Endothelial cell (in vitro differentiated cells): ENCODE measurements at places on chromosomes 12 and 14.

- DNase-seq = no peak
Observed at GRCh38 chr14:51002406-51002999, 58.2 kb upstream of the PYGL start.

- DNase-seq = peak; percentile 73
Observed at GRCh38 chr14:78448164-78449094, 278.3 kb downstream of the NRXN3 start.

DNA sequence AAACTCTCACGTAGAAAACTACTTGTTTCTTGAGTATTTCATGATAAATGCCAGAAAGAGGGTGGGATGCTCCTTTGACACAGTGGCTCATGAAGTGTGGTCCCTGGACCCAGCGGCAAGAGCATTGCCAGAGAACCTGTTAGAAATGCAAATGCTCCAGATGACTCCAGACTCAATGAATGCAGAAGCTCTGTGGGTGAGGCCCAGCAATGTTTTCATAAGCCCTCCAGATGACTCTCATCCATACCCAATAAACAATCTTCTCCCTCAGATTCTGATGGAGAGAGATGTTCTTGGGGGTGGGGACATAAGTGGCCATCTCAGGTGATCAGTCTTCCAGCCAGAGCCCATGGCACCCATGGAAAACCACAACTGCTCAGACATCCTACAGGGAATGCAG lies 88.9 kb downstream of the SMOC1 start:
- DNase-seq = no peak

DNA sequence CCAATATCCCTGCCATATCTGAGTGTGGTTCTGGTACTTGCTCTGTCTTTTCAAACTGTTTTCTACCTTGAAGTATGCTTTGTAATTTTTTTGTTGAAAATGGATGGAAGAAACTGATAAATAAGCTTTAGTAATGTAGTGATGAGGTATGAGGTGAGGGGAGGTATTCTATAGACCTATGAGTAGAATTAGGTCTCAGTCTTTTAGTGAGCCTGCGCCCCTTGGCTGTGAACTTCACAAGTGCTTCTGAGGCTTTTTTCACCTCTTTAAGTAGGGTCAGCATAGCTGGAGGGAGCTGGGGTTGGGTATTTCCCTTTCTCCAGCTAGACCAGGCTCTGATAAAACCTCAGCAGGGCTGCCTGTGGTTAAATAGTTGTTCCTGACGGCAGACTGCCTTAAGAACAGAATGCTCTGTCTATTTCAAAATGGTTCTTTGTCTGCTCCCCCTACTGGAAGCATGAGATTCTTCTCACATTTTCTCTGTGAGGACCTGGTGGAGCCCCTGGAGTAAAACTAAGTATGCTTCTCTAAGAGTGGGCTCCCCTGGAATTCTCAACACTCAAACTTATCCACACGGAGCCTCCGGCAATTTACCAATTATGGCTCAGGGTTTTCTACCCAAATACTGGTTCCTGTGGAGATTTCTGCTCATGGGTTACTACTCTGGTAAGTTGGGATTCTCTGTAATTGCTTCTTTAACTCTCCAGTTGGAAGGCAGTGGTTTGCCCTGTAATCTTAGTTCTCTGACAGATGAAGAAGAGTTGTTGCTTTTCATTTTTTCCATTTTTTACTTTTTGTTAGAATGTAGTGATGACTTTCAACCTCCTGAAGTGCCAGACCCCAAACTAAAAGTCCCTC lies 13.1 kb downstream of the KRT5 start:
- no peak for DNase-seq

- DNase-seq = no peak
Observed at GRCh38 chr12:10289005-10289754, 18.5 kb upstream of the KLRD1 start.

- DNase-seq = no peak
Observed at GRCh38 chr14:96956464-96957239, 159.5 kb downstream of the VRK1 start.

GRCh38 chr14:89266754-89267153 lies 150.3 kb downstream of the FOXN3 start:
- DNase-seq = no peak

- DNase-seq = no peak
Observed at GRCh38 chr12:57171668-57172067, 24.2 kb upstream of the LRP1-AS start.

GRCh38 chr12:18990856-18991255 lies 138.7 kb upstream of the PLEKHA5 start:
- no peak for DNase-seq

DNA sequence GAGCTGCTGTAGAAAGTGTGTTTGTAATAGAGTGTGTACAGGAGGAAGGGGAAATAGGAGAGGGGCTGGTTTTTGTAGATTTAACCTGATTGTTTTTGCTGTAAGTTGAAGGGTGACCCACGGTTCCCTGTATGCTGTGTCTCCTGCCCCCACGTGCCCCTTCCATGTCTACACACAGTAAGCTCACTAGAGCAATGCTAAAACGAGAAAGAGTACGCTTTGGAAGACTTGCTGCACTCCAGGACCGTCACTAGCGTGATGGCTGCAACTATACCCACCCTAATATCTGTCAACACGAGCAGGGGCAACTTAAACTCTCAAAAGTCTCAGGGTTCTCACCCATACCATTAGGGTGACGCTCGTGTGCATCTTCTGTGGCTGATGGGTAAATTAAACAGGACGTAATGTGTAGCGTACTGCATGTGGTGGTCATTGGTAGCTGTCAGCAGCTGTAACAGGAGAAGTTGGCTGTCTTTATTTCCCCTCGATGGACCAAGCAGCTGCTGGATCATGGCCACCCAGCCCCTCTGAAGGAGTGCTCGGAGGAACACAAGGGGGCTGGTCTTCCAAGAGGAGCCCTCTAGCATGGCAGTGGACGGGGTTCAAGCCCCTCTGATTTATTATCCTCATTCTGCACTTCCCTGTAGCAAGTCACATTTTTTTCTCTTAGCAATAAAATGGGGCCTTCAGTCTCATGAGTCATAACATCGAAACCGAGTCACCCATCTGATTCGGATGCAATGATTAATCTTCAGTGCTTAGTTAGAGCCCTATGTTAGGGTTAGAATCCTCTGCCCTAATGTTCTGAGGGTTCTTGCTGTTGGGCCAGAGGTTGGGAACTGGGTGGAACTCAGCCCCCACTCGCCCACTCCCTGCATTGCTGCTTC lies 14.0 kb downstream of the CCND2 start:
- DNase-seq = no peak

DNA sequence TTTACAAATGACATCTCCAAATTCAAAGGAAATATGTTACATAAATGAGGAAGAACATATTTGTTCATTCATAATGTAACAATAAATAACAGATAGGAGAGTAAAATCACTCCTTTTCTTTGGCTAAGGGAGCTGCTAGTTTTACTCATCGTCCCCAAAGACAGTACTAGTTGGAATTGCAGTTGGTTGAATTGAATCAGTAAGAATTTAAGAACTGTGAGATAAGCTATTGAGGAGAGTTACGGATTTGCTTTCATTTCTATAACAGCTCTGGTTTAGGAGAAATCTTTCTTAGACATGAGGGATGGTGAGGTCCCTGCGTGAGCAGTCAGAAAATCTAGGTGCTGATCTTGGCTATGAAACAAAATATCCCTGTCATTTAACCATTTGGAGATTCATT lies 402.8 kb downstream of the AEBP2 start:
- DNase-seq = no peak

GRCh38 chr12:13539051-13539450 lies 342.5 kb downstream of the EMP1 start:
- DNase-seq = no peak

DNA sequence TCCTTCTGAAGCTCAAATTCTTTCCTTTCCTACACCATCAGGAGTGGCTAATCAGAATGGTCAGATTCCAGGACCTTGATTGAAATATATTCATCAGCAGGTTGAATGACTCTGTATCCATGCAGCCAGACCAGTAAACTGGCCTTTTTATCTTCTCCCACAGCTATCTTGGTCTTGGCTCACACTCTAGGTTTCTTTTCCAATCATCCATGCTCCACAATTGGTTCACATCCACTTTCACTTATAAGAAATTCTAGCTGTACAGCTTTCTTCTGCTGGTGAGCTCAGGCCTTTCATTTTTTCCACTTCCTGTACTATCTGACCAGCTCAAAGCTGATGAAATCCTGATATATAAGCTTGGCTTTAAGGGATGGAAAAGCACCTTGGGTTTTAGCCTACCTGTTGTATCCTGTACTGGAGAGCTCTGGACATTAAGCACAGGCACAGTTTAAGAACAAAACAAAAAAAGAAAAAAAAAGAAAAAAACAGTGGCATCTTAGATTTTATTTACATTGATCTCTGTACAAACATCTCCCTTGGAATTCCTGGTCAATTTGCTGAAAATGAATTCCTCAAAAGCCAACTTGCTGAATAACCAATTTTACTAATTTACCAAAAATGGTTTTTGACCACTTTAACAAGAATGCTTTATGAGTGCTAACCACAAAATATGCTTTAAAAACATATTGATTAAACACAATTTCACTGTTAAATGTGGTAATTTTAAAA lies 91.6 kb upstream of the PAWR start:
- DNase-seq = no peak

GRCh38 chr14:95250140-95250769 lies 69.5 kb downstream of the CLMN start:
- no peak for DNase-seq

DNA sequence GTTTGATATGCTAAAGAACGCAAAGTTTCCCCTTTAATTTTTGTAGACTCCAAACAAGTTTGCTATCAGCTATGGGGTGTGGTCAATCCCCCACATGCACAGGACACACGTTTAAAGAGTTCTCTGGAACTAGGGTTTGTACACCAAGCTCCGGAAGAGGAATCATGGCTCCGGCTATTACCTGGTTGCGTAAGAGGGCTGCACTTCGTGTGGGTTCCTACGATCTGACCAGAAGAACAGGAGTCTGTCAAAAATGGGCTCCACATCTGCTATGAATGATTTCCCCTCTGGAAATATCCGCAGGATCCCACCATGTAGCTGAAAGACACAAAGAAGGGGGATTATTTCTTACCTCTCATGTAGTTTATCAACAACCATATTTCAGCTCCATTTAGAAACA lies 22.0 kb downstream of the EGLN3 start:
- DNase-seq = no peak

DNA sequence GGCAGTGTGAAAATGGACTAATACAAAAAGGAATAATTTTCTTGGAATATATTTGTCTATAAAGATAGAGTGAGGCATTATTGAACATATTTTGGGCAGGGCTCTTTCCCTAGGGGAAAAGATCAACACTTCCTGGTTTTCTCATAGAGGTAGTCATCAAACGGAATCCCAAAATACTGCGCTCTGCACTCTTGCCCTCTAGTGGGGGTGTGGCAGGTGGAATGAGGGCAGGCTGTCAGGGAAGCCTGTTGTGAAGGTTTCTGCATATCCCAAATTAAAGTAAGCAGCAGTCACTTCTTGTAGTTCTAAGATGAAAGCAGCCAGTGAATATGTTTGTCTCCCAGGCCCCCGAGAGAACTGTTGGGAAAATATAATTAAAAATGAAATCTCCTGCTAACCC lies 666.8 kb upstream of the TMEM132C start:
- no peak for DNase-seq

DNA sequence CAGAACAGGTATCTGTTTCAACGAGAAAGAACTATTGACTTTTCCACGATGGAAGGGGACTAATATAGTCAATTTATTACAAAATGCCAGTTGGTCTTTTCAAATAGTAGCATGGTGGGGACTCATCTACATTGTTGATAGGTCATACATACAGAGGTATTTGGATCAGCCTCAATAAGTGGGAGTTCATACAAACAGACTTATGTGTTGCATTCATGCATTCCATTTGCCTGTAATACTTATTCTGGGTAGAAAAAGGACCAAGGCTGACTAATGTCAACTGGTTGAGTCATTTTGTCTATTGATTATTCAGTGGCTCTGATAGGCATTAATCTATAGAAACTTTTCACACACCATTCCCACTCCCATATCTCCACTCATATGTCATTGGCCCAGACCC lies 41.5 kb upstream of the GLIPR1 start:
- DNase-seq = no peak

GRCh38 chr12:47192051-47192450 lies 112.3 kb upstream of the AMIGO2 start:
- no peak for DNase-seq

GRCh38 chr12:19423166-19423930 lies 15.9 kb upstream of the AEBP2 start:
- no peak for DNase-seq

- no peak for DNase-seq
Observed at GRCh38 chr12:131735476-131736445, 24.9 kb downstream of the SFSWAP start.

DNA sequence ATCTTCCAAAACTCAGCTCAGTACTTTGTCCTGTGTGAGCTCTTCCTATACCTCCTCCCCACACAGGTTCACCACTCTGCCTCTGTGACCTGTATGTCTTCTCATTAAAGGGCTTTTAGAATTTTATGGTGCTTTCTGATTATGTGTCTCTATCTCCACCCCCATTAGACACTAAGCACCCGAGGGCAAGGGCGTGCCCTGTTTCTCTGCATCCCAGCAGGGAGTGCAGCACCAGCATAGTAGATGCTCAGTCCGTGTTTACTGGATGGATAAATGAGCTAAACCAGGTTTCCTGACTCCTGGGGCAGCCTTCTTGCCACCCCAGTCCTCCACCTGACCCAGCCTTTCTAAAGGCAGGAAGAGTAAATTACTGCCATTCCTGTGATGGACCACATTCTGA lies 333.8 kb downstream of the CACNA1C start:
- DNase-seq = no peak

- DNase-seq = no peak
Observed at GRCh38 chr12:84435682-84436081, 476.9 kb downstream of the SLC6A15 start.

DNA sequence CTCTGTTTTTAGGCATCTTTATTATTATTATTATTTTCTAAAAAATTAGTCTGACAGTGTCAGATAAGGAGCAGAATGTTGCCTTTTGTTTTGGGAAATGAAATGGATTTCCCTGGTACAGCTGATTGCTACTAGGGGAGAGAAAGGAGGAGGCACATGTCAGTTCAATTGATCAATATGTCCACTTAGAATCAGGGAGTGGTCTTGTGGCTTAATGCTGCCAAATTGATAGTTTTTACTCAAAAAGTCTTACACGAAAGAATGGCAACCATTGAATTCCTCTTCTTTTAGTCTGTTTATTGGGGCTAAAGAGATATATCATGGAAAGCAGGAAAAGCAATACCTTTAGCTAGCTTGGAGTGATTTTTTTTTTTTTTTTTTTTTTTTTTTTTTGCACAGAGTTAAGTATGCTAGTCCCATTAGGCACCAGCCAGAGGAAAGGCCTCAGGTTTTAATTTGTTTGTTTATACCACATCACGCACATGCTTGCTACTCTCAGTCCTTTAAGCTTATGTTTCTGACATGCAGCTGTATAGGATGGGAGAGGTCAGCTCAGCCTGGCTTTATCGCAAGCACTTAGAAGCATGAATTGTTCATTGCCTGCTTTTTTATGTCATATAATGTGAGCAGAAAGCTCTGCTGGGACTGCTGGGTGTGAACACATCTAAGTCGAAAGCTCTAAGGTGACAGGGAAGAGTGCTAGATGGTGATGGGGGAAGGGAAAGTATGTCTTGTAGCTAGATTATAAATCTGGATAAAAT lies 1.4 kb downstream of the AKAP6 start:
- no peak for DNase-seq
